Lung microvascular endothelial cell (primary cell): ENCODE measurements at places on chromosomes 1 and 21. TPM values are rescaled to one million over a fixed set of nuclear protein-coding genes. Genes with fewer than 3 reads are reported as not detected.

DNA sequence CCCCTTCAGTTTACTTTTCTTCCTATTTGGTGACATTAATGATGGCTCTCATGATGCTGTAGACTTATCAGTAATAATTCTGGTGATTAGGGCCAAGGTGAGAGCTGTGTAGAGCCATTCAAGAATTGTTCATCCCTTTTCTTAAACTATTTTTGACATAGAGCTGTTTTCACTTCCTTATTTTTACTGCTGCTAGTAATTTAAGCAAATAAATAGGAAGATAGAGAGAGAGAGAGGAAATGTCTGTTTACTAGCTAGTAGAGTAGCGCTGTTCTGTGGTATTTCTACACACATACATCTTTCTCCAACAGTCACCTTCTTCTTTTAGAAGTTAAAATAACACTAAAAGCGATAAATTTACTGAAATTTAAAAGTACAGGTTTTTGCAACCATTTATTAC, 678.0 kb upstream of the ZP4 start:
- no peak for DNase-seq

Gene PLEKHA6
- 0.40 and 0.65 TPM in 2 replicates for total RNA-seq

Gene BTF3L4
- 22.0 and 28.1 TPM in 2 replicates for total RNA-seq

Gene LCE1E
- not detected in 2 replicates for total RNA-seq

DNA sequence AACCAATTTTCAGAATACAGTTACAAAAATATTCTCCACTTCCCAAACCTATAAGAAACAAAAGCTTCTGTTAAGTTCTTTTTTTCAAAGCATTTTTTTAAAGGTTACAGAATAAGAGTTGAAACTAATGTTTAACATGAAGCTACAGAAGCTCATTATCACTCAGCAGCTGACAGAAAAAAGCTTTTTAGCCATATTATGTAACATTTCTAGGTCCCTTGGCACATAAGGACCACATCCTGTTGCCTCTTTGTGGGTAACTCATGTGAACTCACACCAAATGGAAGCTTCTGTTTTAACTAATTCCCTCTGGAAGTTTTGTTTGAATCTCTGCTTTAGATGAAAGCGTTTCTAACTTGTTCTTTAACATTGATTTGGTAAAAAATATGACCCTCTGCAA, 242.5 kb upstream of the TMPRSS15 start:
- DNase-seq = no peak

DNA sequence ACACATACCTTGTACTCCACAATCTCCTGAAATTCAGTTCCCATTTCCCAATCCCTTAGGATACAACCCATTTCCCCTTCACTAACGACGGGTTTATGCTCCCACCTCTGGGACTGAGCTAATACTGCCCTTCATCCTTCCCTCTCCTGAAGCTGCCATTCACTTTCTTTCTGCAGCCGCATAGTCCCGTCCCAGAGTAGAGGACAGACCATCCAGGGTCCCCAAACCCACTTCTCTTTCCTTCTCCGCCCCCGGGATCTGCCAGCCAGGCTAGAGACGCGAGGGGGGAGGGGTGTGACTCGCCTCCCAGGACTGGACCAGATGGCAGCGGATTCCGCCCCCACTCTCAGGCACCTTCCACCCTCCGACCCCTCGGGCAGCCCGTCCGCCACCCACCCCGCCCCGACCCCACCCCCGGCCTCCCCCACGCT, 679 bp downstream of the ABL2 start:
- DNase-seq = peak; percentile 39

Gene TAS1R1
- not detected in 2 replicates for total RNA-seq

GRCh38 chr1:167526667-167527383, 8.5 kb upstream of the CD247 start:
- no peak for DNase-seq

- DNase-seq = peak; percentile 45
Observed at GRCh38 chr1:210360852-210361477, 32.3 kb downstream of the HHAT start.

Gene MSH4
- total RNA-seq = 0.22 and 0.40 TPM in 2 replicates

DNA sequence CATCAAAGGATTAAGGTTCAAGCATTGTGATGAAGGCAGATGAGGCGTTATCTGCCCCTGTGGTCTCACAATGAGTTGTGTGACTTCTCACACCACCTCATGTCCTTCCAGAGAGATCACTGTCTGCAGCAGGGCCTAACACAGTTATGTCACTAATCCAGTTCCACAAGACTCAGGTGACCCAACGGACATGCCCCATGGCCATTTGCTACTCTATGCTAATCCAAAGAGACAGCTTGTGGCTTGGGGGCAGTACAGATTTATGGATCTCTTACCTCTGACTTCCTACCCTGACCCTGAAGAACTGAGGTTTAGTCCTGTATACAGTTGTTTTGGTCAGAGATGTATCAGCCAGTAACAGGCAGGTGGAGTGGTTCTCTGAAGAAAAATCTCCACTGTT, 147.1 kb downstream of the GLUL start:
- no peak for DNase-seq

GRCh38 chr1:23114424-23115079, 54.1 kb downstream of the LUZP1 start:
- DNase-seq = no peak

GRCh38 chr1:113747376-113747775, 11.9 kb downstream of the PHTF1 start:
- DNase-seq = no peak

- DNase-seq = no peak
Observed at GRCh38 chr1:223039990-223040389, 103.1 kb downstream of the TLR5 start.

DNA sequence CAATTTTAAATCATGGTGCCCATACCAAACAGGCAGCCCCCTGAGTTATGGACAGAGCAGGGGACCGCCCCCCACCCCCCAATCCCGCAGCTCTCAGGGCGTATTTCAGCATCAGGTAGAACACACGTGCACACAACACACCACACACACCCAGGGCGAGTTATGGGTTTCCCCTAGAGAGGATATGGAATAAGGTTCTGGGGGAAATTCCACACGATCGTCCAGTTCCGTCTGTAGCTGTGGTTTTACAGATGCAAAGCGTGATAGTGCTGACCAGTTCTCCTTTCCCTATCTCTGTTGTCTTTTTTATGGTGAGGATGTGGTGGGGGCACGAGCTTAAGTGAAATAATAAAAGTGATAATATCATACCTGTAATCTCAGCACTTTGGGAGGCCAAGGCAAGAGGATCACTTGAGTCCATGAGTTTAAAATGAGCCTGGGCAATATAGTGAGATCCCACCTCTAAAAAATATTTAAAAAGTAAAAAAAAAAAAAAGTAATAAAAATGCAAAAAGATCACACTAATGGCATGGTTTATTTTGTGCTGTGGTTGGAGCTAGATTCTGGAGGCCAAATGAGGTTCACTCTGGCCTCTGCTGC, 25.1 kb downstream of the C2CD2 start:
- peak; percentile 92 for DNase-seq

DNA sequence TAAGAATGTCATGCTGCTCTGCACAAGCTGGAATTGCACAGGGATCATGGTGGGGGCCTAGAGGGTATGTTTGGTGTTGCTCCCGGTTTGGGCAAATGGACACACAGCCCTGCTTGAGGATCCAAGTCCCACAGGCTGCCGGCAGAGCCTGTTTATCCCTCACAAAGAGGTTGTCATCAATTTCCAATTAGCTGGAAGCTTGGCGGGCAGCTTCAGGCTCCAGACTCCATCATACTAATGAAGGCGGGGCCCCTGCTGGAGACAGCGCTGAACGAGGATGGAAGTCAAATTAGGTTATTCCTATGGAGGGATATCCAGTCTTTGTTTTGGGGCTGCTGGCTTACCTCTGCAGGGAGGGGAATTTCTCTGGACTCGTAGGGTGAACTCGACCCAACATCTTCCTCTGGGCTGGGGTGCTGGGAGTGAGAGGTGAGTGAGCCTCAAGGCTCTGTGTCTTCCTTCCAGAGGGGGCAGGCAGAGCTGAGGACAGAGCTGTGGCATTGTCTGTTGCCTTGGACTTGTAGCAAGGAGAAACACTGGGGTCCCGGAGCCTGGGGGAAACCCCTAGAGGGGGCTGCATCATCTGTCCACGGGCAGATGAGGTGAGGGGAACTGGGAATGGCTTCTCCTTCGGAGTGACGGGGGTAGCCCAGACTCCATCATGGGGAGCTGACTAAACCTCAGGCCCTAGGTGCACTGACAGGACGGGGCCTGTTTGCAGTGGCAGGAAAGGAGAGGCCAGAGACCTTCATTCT, 24.9 kb upstream of the PARP1 start:
- no peak for DNase-seq

Gene CYP4X1
- total RNA-seq = 0.87 and 5.0 TPM in 2 replicates

- DNase-seq = no peak
Observed at GRCh38 chr1:61552630-61553305, 172.2 kb downstream of the TM2D1 start.

- DNase-seq = peak; percentile 60
Observed at GRCh38 chr21:38170283-38170682, 86.5 kb upstream of the KCNJ15 start.

Gene AZIN2
- 0.60 and 0.65 TPM in 2 replicates for total RNA-seq

Gene OVAAL
- total RNA-seq = not detected in 2 replicates

GRCh38 chr1:119480175-119480574, 26.8 kb upstream of the HSD3B1 start:
- DNase-seq = no peak
